ENCODE measurements at places on chromosomes 5 and 9.

- DNase-seq = peak; percentile 85
Observed at GRCh38 chr9:137077010-137077747, at the start of gene UAP1L1. Gene UAP1L1 (plus strand): TSS chr9:137077517. CDS start chr9:137077533, 16 bp downstream.

- DNase-seq = no peak
Observed at GRCh38 chr9:2771087-2771486, 53.8 kb downstream of the KCNV2 start.

GRCh38 chr9:125987420-125987819 lies 240.2 kb downstream of the PBX3 start:
- DNase-seq = no peak

GRCh38 chr5:86749841-86750240 lies 132.1 kb downstream of the COX7C start:
- DNase-seq = no peak

- DNase-seq = no peak
Observed at GRCh38 chr5:59462956-59463355, 430.6 kb downstream of the PDE4D start.

DNA sequence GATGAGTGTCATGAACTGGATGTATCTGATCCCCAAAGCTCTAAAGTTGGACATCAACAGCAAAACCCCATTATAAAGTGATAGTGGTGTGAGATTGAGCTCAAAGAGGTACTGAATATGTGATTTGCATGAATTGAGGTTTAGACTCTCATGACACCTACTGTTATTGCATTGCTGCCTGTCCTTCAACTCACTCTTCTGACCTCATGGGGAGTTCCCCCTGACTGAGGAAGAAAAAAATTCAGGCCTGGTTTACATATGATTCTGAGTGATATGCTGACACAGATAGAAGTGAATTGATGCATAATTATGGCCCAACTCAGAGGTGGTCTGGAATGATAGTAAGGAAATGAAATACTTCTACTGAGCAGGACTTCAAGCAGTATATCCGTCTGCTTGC lies 76.2 kb upstream of the CHD1 start:
- DNase-seq = no peak

GRCh38 chr9:112839331-112839730 lies 51.3 kb downstream of the SLC46A2 start:
- no peak for DNase-seq

GRCh38 chr9:26243029-26243697 lies 564.9 kb upstream of the TUSC1 start:
- no peak for DNase-seq

- DNase-seq = no peak
Observed at GRCh38 chr9:29435368-29435767, 1862.1 kb upstream of the C9orf72 start.

DNA sequence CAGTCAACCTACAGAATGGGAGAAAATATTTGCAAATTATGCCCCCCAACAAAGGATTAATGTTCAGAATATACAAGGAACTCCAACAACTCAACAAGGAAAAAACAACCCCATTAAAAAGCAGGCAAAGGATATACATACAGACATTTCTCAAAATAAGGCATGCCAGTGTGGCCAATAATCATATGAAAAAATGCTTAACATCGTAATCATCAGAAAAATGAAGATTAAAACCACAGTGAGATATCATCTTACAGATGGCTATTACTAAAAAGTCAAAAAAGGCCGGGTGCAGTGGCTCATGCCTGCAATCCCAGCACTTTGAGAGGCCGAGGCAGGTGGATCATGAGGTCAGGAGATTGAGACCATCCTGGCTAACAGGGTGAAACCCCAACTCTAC lies 103.2 kb downstream of the KLHL3 start:
- DNase-seq = no peak

DNA sequence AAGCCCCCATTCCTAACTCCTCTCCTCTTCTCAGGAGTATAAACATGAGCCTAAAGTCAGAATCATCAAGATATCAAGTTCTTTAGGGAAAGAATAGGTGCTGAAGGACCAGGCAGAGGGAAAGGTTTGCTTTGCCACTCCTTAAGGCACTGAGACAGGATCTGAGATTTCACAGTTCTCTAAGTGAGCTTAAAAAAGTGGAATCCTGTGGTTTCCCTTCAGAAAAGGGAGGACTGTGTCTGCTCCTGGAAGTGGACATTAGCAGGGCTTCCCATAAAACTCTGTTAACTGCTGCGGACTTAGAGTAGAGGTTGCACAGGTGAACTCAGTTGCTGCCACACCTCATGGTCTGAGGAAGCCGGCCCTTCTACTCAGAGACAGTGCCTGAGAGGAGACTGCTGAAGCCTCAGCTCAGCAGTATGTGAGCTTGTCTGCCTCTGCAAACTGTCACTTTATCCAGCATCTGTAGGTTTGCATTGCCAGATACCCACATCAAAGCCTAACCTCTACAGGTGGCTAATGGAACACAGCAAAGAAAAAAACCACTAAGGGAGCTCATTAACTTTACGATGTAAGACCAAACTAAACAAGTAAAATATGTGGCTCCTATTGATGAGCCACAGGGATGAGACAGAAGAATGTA lies 42.9 kb downstream of the RIC1 start:
- no peak for DNase-seq

DNA sequence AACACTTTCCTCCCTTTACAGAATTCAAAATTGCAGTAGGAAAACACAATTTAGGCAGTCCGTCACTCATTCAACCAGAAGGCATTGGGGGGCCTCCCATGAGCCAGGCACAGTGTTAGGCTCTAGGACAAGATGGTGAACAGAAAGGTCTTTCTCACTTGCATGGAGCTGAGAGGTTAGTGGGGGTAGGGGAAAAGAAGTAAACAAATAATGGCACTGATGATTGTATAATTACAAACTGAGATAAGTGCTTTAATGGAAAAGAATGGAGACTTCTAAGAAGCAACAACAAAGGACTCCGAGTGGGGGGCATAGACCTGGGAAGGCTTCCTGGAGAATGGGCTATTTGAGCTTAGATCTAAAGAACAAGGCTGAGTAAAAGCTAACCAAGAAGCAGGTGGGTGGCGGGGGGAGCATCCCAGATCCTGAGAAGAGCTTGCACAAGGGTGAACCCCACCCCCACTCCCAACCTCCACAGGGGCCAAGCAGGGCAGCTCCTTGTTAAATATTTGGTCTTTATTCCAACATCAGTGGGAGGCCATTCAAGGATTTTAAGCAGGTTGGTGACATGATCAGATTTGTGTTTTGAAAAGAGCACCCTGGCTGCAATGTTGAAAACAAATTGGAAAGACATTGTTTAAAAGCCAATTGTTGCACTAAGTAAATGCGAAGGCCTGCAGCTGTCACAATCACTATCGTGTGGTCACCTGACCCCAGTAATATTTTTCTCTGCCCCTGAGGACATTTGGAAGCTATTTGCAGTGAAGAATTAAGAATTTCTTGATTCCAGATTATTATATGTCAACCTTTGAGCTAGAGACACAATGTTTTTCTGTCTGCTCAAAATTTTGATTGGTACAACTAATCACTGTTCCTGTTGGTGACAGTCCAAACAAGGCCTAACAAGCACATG lies 73.9 kb upstream of the EFNA5 start:
- no peak for DNase-seq

- no peak for DNase-seq
Observed at GRCh38 chr5:111535879-111536549, 23.7 kb upstream of the STARD4 start.

DNA sequence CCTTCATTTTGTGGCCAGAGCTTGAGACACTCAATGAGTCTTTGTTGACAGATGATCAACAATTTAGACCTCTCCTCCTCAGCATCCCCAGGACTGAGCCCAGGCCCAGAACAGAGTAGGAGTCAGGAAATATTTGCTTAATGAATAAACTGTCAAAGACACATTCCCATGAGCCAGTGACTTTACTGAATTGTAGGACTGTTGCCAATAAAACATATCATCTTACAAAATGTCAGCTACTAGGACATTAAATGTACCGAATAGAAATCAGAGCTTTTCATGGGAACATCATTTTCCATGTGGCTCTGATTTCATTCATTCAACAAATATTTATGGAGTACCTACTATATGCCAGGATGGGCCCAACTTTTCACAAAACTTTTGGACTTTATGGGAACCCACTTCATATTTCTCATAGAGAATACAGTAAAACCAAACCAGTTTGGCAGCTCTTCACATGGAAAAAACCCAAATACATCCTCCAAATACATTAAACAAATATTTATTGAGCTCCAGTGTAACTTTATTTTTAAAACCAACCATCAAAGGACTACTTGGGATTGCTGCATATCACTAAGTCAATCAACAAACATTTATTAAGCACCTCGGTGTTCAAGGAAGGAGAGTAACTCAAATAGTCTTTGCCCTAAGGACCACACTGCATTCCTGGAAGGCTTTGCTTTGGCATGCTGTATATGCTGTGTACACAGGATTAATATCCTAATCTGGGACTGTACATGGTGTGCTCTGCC lies 11.4 kb downstream of the VDAC1 start:
- DNase-seq = no peak

GRCh38 chr5:159017786-159018185 lies 81.9 kb downstream of the EBF1 start:
- DNase-seq = peak; percentile 78

DNA sequence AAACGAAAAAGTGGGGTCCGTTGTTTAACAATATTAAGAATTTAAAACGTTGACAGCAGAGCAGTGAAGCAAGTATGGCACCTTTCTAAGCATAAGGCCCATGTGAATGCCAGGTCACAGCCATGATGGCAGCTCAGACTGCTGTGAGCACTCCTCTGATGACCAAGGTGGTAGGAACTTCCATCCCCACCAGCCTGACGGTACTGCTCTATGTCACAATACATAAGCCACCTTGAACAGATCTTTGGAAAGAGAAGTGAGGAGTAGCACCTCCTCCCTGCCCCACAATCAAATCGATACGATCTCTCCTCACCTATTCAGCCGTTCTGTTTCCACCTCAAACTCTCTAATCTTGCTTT lies 105.9 kb downstream of the DCP2 start:
- DNase-seq = no peak

DNA sequence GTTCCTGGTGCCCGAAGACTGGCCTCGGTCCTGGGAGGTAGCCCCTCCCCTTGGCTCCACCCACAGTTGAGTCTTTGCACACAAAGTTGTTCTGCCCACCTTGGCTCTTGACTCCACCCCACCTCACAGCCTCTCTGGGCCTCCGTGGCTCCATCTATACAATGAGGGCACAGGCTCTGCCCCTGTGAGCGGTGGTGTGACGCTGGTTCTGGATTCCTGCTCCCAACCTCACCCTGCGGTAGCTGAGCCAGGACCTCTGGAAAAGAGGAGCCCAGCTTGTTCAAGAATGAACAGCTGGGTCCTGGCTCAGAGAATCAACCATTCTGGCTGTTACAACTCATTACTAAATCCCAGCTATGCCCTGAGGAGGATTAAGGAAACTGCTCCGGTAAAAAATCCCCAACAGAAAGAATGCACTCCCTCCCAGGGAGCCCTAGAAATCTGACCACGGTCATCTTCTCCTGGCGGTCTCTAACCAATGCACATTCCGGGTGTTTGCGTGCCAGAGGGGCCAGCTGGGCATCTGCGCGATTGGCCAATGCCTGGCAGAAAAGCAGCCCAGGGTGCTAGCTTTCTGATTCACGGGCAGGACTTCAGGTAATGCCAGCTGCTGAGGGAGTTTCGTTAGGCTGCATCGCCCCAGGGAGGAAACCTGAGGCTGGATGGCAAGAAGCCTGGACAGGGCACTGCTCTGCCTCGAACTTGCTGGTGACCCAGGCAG lies 9.9 kb upstream of the GRHPR start:
- no peak for DNase-seq

GRCh38 chr9:6944093-6944551 lies 186.3 kb downstream of the KDM4C start:
- no peak for DNase-seq

DNA sequence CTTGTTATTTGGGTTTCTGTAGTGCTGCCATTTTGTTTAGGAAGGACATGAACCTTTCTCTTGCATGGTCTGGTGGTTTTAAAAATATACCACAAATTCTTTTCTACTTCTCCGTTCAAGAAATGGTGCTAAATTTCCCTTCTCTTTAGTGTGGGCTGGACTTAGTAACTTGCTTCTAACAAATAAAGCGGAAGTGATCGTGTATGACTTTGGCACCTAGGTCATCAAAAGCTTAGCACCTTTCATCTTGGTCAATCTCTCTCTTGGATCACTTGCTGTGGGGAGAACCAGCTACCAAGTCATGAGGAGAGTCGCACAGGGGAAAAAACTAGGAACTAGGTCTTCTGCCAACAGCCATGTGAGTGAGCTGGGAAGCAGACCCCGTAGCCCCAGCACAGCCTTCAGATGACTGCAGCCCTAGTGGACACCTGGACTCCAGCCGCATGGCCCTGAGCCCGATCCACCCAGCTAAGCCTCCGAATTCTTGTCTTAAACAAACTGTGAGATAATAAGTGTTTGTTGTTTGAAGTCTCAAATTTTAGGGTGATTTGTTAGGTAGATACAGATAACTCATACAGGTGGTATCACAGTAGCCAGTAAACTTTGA lies 87.7 kb upstream of the CKMT2 start:
- DNase-seq = no peak

GRCh38 chr9:135789838-135790291 lies 87.9 kb downstream of the KCNT1 start:
- DNase-seq = no peak

GRCh38 chr5:73234204-73234555 lies 61.2 kb downstream of the TMEM174 start:
- DNase-seq = no peak

DNA sequence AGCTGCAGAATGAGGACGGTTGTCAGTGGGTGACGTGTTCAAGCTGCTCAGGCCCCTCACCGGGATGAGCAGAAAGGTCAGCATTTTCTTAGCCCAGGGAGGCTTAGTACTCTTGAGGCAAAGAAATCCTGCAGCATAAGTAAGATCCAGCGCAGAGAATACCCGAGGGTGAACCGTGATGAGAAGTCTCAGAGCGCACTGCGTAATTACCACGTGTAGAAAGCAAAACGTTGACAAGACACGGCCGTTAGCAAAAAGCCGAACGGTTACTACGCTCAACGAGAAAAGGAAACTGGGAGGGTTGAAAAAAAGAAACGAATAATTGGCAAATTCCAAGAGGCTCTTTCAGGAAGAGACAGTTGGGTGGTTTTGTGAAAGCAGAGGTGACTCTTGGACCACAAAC lies 104.0 kb downstream of the COL23A1 start:
- DNase-seq = no peak

GRCh38 chr9:86485359-86485758 lies 131.1 kb upstream of the TUT7 start:
- DNase-seq = no peak

DNA sequence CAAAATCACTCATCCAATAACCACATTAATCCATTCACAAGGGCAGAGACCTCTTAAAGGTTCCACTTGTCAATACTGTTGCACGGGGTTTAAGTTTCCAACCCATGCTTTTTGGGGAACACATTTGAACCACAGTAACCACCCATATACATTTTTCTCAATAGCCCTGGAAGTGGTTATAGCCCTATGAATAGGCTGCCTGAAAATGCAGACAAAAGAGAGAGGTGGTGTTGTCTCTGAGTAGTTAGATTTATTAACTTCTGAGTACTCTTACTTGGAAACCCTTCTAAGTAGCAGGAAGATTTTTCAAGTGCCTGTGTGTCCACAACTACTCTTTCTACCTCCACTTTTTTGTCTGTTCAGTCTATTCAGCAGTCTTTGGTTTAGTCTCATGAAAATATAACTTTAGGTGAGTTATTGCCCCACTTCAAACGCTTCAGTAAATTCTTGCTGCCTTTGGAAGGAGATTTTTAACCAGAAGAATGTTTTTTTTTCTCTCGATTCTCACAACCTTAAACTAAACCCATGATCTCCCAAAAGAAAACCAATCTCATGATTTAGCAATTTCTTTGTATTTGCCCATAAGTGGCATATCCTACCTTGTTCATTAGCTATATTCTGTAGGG lies 42.6 kb downstream of the ARHGEF28 start:
- DNase-seq = no peak
